Activated naive CD4-positive, alpha-beta T cell treated with anti-CD3 and anti-CD28 coated beads, Interleukin-2, amount 10 ng/mL, durations not matched to agents 5 hours and 36 hours (primary cell): ENCODE measurements at places on chromosomes 1 and 21. TPM values are rescaled to one million over a fixed set of nuclear protein-coding genes. Genes with fewer than 3 reads are reported as not detected.

AQP10 gene
- not detected for total RNA-seq

PIP5K1A gene
- total RNA-seq: 59.3 TPM

AZIN2 gene
- total RNA-seq: 7.0 TPM

LRIF1 gene
- total RNA-seq: 18.6 TPM

SUMO3 gene
- 77.5 TPM for total RNA-seq

CD1E gene
- total RNA-seq: not detected

FCRL6 gene
- total RNA-seq: not detected

RAB42 gene
- total RNA-seq: not detected

FAM76A gene
- total RNA-seq: 15.5 TPM

S100A7 gene
- total RNA-seq: not detected

OPRD1 gene
- total RNA-seq: not detected
